ENCODE measurements at places on chromosomes 2 and 18. TPM values are rescaled to one million over a fixed set of nuclear protein-coding genes. Genes with fewer than 3 reads are reported as not detected.

DNA sequence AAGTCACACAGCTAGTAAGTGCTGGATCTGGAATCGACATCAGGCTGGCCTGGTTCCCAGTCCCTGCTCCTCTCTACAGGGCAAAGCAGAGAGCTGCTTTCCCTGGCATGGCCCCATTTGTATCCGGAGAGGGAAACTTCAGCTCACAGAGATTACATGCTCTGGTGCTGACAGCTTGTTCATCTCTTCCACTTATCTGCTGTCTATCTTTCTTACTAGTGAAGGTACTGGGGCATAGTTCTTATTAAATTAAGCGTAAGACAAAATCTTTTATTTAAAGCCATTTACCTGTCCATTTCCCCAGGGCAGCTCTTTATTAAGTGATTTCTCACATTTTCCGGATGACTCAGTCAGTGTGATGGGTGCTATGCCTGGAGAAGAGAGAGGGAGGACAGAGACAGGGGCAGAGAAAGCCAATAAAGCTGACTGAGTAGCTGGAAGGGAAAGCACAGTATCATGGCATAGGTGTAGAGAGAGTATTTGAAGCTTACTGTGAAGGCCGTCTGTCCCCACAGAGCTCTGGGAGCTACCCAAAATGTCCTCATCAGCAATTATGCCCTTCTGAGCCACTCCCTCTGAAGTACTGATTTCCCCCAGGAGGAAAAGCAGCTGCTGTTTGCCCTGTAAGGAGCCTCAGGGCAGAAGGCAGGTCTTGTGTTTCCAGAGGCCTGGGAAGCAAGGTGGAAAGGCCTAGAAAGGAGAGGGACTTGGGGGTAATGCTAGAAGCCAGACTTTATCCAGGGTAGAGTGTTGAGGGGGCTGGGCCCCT, 44.1 kb upstream of the EPAS1 start:
- H3K27ac ChIP-seq, result no peak overlapping the region
- H3K4me3 ChIP-seq, result no peak overlapping the region
- H3K27me3 ChIP-seq, result no peaks in the 10 kb centered on the region
- no peak for DNase-seq
- H3K4me1 ChIP-seq, result no peaks in the 10 kb centered on the region

- no peak overlapping the region for H3K4me3 ChIP-seq
- H3K4me1 ChIP-seq, result no peaks in the 10 kb centered on the region
- no peaks in the 10 kb centered on the region for H3K36me3 ChIP-seq
- DNase-seq, result no peak
- H3K27me3 ChIP-seq, result no peaks in the 10 kb centered on the region
Measured at GRCh38 chr2:165237056-165237455, 2.2 kb upstream of the SCN2A start.

DNA sequence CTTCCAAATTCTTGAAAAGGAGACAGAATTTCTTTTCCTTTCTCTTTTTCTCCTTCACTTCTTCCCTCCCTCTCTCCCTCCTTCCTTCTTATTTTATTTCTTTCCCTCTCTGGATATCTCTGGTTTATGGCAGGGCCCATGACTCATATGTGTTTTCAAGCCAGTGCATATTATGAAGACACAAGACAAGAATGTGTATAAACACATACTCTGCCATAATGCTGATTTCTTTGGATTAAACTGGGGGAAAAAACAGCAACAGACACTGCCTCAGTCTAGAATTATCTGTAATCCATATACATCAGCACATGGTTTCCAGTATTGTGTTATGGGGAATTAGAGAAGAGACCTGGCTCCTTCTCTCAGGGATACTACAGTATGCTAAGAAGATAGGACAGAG, 82.8 kb upstream of the CPO start:
- no peaks in the 10 kb centered on the region for H3K27me3 ChIP-seq
- DNase-seq, result no peak
- peaks cover 19% of the 10 kb centered on the region for H3K4me1 ChIP-seq
- H3K36me3 ChIP-seq, result no peaks in the 10 kb centered on the region

The UGT1A5 gene
- not detected for total RNA-seq

The DQX1 gene
- total RNA-seq, result 0.83 TPM

The TEKT4 gene
- total RNA-seq, result not detected
